ENCODE measurements at places on chromosomes 5 and 9. TPM values are rescaled to one million over a fixed set of nuclear protein-coding genes. Genes with fewer than 3 reads are reported as not detected.

ANKRD20A1 gene
- total RNA-seq: 1.7 TPM

GRCh38 chr5:61081741-61082140 is 80.5 kb downstream of the SMIM15 start:
- no peak for DNase-seq
- no peaks in the 10 kb centered on the region for H3K4me1 ChIP-seq
- H3K27me3 ChIP-seq: no peaks in the 10 kb centered on the region
- no peaks in the 10 kb centered on the region for H3K36me3 ChIP-seq

TRPM6 gene
- 0.44 TPM for total RNA-seq

DNA sequence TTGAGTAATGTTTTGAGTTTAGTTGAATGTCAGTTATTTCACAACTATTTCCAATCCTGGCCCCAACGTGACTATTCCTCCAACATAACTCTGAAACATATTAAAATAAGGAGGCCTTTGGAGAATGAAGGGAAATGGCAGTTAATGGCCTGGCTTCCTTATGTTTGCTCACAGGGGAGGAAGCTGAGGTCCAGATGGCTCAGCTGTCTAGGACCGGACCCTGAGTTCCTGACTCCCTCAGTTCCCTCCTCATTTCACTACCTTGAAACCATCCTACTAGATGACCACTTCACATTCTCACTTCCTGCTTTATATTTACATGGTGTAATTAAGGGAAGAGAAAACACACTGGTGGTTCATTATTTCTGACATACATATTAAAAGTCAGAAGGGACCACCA is 6.6 kb downstream of the OTULINL start:
- peaks cover 63% of the 10 kb centered on the region for H3K4me1 ChIP-seq
- H3K4me3 ChIP-seq: no peak overlapping the region
- H3K27me3 ChIP-seq: no peaks in the 10 kb centered on the region
- DNase-seq: no peak

TAF7 gene
- total RNA-seq: 65.0 TPM

EGFL7 gene
- 230 TPM for total RNA-seq

SLC45A2 gene
- total RNA-seq: not detected

DNA sequence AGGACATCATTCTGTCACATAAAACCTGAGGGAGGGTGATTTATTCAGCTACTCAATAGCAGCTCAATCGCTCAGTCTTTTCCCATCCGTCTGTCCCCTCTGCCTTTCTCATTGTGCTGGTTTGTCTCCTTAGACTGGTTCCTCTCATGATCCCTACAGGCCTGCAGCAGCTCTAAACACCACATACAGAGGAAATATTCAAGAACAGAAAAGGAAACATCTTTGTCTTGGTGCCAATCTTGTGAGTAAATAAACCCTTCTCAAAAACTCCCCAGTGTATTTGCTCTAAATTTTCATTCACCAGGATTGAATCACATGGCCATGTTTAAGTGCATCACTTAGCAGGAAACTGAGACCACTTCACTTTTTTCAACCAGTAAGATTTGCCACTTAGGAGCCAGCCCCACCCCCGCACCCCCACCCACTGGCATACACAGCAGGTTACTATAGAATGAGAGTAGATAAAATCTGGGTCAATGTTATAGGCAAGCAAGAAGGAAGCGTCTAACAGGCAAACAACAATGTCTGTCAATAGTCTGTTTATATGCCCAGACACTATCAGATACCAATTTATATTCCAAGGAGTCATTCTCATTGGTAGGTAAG is 895.5 kb upstream of the DMAC1 start:
- H3K27me3 ChIP-seq: no peaks in the 10 kb centered on the region
- no peak for DNase-seq
- H3K27ac ChIP-seq: no peak overlapping the region
- H3K4me1 ChIP-seq: no peaks in the 10 kb centered on the region

IL5 gene
- not detected for total RNA-seq

- no peaks in the 10 kb centered on the region for H3K27me3 ChIP-seq
- no peak for DNase-seq
These were observed 159.2 kb downstream of the SNX18 start for GRCh38 chr5:54676481-54677340.

GRCh38 chr5:582936-583635 is 29.1 kb upstream of the CEP72 start:
- no peak overlapping the region for H3K27ac ChIP-seq
- no peaks in the 10 kb centered on the region for H3K36me3 ChIP-seq

DNA sequence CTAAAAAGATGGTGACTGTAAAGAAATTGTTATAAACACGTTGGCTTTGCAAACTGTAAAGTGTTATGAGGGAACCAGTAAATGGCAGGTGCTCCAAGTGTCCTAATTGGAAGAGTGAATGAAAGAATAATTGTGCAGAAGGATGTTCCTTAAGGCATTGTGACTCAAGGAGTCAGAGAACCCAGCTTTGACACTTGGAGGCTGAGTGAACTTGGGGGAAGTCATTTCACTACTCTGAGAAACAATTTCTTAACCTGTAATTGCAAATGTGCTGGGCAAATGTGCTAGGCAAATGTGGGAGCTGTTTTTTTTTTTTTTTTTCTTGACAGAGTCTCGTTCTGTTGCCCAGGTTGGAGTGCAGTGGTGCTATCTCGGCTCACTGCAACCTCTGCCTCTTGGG is 84.0 kb upstream of the TNFSF8 start:
- H3K4me1 ChIP-seq: no peaks in the 10 kb centered on the region
- H3K27ac ChIP-seq: no peak overlapping the region
- H3K4me3 ChIP-seq: no peak overlapping the region
- no peak for DNase-seq

DNA sequence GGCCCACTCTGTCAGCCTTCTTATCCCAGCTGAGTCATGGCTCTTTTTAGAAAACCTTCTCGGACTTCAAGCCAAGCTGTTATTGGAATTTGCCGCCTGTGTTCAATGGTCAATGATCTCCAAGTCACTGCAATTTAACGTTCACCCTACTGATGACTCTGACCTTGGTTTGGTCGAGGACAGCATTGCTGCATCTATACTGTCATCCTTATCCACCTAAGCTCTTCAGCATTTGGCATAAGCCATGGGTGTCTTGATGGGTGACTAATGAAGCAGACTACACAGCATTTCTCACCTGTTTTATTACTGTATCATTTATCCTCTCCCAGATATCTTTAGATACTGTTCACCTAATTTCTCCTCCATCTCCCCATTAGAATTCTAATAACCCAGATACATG is 5.6 kb upstream of the HSPB3 start:
- H3K4me1 ChIP-seq: no peaks in the 10 kb centered on the region
- H3K27ac ChIP-seq: no peak overlapping the region
- no peak overlapping the region for H3K4me3 ChIP-seq
- H3K27me3 ChIP-seq: no peaks in the 10 kb centered on the region

DNA sequence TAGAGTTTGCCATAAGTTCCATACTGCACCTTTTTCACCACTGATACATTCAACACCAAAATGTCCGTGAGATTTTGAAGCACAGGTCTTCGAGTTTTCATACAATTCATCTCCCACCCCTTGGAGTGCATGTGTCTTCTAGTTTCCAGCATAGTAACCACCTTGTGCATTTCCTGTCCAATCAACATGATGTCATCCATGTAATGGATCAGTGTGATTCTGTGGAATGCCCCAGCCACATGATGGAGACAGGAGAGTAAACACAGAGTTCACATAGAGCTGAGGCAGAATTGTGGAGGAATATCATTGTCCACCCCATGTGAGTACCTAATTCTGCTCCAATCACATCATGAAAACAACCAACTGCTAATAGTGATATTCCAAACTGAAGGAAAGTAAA is 441.5 kb upstream of the CDH6 start:
- no peak overlapping the region for H3K4me3 ChIP-seq
- H3K27ac ChIP-seq: no peak overlapping the region
- DNase-seq: no peak
- no peaks in the 10 kb centered on the region for H3K27me3 ChIP-seq
- no peaks in the 10 kb centered on the region for H3K4me1 ChIP-seq

GRCh38 chr9:88106492-88106891 is 31.8 kb downstream of the SPATA31C2 start:
- no peaks in the 10 kb centered on the region for H3K4me1 ChIP-seq
- H3K4me3 ChIP-seq: no peak overlapping the region
- H3K36me3 ChIP-seq: no peaks in the 10 kb centered on the region
- H3K27me3 ChIP-seq: peaks cover 4% of the 10 kb centered on the region
- DNase-seq: no peak

PCDHA2 gene
- not detected for total RNA-seq

DNA sequence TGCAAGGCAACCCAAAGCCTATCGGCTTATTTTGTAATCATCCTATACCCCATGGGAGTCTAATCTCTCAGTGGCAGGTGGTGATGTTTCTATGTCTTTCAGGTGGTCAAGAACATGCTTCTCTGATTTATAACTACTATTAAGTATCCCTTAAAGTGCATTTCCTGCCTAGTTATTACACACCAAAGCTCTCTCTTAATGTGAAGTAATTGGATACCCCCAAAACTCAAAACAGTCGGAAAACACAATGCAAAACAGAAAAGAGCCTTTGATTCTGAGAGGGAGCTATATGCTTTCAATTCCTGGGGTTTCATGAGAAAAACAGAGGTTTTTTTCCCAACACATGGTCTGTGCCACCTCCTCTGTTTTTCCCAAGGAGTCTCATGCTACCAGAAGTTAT is 416.4 kb downstream of the CSNK1G3 start:
- DNase-seq: no peak
- H3K27ac ChIP-seq: no peak overlapping the region
- no peaks in the 10 kb centered on the region for H3K4me1 ChIP-seq

DNA sequence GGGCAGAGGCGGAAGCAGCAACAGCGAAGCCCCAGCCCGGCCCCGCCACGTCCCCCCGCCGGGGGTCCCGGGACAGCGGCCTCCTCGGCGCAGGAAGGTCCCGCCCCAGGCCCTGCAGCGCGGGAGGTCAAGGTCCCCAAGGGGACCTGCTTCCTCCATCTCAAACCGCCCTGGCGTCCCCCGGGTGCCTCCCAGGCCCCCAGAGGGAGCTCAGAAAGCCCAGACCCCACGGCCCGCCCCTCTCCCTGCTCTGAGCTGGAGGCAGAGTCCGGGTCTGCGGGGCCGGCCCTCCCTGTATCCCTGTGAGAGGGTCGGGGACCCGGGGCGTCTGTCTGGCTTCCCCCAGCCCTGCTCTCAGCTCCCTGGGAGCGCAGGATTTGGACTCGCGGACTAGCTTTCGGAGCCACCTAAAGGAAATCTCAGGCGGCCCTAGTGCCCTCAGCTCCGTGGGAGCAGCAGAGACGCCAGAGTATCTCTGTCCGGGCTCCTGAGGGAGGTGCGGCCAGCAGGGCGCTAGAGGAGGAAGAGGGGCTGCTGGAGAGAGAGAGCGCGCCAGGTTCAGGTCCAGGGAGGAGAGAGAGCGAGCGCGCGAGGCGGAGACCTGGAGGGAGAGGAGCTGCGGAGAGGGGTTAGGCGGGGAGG is 30.7 kb downstream of the EXOC3 start:
- H3K27ac ChIP-seq: peak overlapping the region; percentile 69
- peaks cover 26% of the 10 kb centered on the region for H3K4me1 ChIP-seq
- peak; percentile 61 for DNase-seq

GRCh38 chr5:170233358-170233892 is 640 bp downstream of the C5orf58 start:
- H3K4me1 ChIP-seq: no peaks in the 10 kb centered on the region
- no peak overlapping the region for H3K4me3 ChIP-seq
- DNase-seq: no peak
- H3K27ac ChIP-seq: no peak overlapping the region
- H3K36me3 ChIP-seq: no peaks in the 10 kb centered on the region
- no peaks in the 10 kb centered on the region for H3K27me3 ChIP-seq

CNOT6 gene
- total RNA-seq: 32.4 TPM

DNA sequence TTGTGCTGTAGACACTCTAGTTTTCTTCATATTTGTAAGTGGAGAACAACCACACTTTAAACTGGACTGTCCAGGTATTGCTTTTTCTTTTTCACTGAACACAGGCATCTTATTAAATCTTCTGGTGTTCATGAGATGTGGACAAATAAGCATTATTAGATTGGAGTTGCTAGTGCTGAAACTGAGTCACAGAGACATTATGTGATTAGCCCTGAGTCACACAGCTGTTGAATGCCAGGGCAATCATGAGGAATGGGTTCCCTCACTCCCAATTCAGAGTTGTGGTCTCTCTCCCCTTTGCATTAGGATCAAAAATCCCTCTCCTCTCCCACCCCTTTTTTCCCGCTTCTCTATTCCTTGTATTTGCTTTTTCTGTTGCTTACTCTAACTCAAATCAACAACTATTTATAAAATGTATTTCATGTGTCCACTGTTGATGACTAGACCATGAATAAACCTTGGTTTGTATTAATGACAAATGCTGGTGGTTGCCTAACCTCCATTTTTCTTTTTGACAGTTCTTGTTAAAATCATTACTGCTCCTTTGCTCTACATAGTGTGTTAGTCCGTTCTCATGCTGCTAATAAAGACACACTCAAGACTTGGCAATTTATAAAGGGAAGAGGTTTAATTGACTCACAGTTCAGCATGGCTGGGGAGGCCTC is 738.2 kb downstream of the BRINP1 start:
- H3K27ac ChIP-seq: no peak overlapping the region
- no peak overlapping the region for H3K4me3 ChIP-seq
- H3K4me1 ChIP-seq: no peaks in the 10 kb centered on the region
- H3K36me3 ChIP-seq: no peaks in the 10 kb centered on the region

DNA sequence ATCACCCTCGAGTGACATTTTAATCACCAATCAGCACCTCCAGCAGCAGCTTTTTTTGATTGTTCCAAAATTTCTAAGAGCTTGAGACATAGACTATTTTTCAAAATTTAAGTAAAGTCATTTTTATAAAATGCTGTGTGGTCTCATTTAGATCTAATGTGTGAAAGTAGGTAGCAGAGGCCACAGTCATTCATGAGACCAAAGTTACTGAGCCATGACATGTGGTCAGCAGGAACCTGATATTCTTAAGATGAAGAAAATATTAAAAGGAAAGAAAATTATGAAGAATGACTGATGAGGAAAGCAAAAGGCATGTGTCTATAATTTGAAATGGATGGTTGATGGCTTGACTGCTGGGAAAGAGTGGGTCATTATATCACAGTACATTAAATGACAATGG is 7.2 kb downstream of the FREM1 start:
- no peaks in the 10 kb centered on the region for H3K4me1 ChIP-seq
- no peak overlapping the region for H3K4me3 ChIP-seq

DNA sequence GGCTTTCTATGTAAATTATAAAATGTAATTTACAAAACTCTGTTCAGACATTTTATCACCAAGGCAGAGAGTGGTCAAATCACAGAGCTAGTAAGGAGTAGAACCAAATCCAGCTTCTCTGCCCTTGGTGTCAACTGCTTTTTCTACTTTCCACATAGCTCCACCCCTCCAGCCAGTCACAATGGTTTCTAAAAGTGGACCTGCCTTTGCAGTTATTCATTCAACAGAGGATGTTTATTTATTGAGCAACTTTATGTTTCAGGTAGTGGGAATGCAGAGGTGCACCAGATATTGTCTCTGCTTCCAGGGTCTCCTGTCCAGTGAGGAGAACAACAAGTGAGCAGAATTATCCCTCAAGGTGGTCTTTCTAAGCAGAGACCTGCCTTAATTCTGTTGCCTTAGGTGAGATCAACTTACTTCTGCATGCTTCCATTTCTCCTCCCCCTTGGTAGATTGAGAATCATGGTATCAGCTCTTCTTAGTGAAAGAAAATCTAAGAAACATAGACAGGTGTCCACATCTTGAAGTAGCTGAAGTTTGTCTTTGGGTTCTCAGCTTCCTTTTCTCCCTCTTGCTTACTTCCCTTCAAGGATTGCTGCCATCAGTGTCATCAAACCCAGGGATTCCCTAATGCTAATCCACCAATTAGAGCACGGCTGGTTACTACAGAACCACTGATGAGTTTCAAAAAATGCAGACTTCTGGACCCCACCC is 17.2 kb upstream of the PDCD1LG2 start:
- H3K27ac ChIP-seq: no peak overlapping the region
- peaks cover 24% of the 10 kb centered on the region for H3K4me1 ChIP-seq
- no peaks in the 10 kb centered on the region for H3K36me3 ChIP-seq
- H3K27me3 ChIP-seq: no peaks in the 10 kb centered on the region
- DNase-seq: no peak
- no peak overlapping the region for H3K4me3 ChIP-seq

All from lower lobe of right lung (tissue), 2 donors.